Activated naive CD4-positive, alpha-beta T cell (primary cell): ENCODE measurements at places on chromosomes 3 and 15.
A peak's percentile ranks its signal among the peaks of the same experiment; 100 is the strongest.

DNA sequence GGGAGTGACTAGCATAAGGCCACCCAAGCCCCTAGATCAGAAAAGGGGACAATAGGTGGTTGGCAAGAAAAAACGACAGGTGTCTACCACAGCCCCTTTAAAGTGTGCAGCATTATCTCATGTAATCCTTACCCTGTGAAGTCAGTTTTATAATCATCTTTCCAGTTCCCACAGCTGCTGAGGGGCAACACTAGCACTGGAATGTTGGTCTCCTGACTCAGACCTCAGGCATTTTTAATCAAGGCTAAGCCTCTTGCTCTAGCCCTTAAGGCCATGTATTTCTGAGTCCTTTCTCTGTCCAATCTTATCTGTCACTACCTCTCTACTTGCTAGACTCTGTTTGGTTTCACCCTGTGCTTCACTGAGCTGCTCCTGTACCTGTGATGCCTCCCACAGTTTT, 171.7 kb downstream of the TLE3 start:
- DNase-seq = no peak

- DNase-seq = peak; percentile 37
Observed at GRCh38 chr3:12966847-12967605, 106.2 kb downstream of the IQSEC1 start.

- DNase-seq = no peak
Observed at GRCh38 chr3:12679468-12679867, 15.6 kb upstream of the RAF1 start.

DNA sequence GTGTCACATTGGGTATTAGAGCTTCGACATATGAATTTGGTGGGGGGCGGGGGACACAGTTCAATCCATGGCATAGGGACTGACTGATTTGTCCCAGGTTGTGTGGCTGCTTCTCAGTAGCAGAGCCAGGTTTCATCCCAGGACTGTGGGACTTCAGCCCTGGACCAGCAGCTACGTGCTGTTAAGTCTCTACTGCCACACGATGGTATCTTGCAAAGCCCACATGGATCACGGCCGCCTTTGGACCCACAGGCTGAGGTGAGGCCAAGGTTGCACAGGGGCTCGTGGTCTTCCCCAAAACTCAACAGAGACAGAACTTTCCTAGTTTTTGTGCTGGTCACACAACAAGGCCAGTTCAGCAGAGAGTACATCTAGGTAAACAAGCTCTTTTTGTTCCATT, 97.4 kb downstream of the LRRK1 start:
- DNase-seq = no peak

- DNase-seq = no peak
Observed at GRCh38 chr3:148512648-148513047, 185.1 kb upstream of the AGTR1 start.

GRCh38 chr15:93333796-93334195, 244.8 kb upstream of the RGMA start:
- DNase-seq = no peak

DNA sequence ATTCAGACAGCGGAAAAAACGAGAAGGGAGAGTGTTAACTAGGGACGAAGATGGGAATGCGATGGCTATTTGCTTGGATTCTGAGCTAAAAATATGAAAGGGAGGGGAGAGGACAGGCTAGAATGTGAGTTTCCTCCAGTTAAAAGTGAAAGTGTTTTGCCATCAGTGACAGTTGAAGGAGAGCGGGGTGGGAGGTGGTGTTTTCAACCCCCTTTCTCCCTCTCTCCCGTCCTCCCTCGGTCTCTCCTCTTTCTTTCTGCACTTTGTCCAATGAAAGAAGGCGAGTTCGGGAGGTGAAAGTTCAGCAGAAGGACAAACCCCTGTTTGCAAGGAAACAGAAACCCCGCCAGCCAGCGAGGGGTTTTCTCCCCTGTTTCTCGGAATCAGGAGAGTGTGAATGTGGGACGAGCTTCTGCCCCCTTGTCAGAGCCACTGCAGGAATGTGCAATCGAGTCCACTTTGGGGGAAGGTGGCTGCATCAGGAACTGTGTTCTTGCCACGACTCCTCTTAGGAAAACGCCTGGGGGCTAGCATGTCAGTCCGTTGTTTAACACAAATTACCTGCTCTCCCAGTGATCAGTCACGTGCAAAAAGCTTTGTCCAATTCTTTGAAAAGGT, 975 bp upstream of the FOXP1 start:
- DNase-seq = peak; percentile 22

DNA sequence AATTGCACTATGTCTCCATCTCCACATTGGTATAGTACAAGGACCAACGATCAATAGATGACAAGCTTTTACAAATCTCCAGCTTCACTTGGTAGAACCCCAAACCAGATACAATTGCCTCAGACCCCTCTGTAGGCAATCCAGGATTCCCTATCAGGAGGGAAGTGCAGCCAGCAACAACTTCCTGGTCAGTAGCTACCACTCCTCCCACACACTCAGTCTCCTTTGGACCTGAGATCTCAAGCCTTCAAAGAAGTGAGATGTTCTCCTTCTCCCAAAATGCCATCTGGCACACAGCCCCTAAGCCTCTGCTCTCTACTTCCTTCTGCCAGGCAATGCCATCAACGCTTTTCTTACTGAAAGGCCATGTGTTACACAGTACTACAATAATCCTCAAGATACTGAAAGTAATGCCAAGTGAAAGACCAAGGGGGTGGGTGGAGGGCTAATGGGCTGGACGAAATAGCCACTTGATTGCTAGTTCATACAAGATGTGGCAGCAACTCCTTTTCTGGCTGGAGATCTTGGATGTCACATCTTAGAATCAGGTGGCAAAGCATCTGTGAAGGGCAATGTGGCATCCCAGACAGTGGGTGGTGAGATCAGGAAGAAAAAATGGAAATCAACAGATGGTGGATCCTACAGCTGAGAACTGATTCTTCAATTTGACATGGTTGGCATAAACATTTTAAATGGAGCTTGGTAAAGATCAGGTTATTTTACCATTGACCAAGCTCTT, 75.3 kb upstream of the ACP3 start:
- no peak for DNase-seq

- no peak for DNase-seq
Observed at GRCh38 chr15:55260562-55261131, 29.0 kb downstream of the RAB27A start.

DNA sequence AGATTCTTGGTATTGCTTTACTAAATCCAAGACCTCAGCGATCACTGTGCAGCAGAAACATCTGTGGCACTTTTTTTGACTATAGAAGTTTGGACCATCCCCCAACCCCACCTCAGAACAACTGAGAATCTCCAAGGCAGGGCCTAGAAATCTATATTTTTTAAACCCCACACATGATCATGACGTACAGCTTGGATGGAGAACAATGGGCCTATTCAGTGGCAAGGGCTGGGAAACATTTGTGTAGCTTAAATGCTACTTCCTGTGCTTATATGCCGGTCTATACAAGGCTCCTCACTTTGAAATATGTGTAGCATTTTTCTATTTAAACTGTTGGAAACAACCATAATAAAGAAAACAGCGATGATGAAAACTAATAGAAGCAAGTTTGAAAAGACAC, 55.1 kb upstream of the SPRED1 start:
- DNase-seq = no peak

GRCh38 chr3:111895071-111895470, 36.0 kb downstream of the PHLDB2 start:
- no peak for DNase-seq

- no peak for DNase-seq
Observed at GRCh38 chr3:153096731-153097131, 65.3 kb upstream of the RAP2B start.

DNA sequence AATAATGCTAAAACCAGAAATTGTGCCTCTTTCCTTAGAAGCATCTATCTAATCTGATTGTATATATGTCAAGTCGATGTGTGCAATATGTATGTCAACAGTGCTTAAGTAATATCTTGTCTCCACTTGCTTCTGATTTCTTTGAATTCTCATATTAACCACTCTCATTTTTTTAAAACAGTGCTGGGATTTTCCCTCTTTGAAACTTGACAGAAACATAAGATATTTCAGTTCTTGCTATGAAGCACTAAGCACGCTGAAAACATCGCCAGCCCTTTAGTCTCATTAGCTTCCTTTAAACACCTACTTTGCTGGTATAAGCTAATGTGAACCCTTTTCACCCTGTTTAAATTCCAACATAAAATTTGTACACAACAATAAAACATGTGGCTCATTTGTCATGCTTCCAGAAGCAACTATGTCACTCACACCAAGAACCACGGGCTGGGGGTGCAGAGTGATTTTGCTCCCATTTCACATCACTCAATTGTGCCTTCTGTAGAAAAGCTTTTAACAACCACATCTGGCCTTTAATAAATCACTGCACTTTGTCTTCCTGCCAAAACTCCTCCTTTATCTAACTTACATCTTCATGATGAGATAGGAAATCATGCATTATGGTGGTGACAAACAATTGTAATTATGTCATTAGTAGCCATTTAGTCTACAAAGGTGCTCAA, 185.2 kb downstream of the FOXP1 start:
- DNase-seq = no peak

- no peak for DNase-seq
Observed at GRCh38 chr15:25464383-25464782, 25.6 kb upstream of the UBE3A start.

GRCh38 chr15:41970456-41970855, 1.9 kb downstream of the EHD4 start:
- DNase-seq = no peak

- no peak for DNase-seq
Observed at GRCh38 chr3:150609988-150610387, 6.9 kb downstream of the SELENOT start.

DNA sequence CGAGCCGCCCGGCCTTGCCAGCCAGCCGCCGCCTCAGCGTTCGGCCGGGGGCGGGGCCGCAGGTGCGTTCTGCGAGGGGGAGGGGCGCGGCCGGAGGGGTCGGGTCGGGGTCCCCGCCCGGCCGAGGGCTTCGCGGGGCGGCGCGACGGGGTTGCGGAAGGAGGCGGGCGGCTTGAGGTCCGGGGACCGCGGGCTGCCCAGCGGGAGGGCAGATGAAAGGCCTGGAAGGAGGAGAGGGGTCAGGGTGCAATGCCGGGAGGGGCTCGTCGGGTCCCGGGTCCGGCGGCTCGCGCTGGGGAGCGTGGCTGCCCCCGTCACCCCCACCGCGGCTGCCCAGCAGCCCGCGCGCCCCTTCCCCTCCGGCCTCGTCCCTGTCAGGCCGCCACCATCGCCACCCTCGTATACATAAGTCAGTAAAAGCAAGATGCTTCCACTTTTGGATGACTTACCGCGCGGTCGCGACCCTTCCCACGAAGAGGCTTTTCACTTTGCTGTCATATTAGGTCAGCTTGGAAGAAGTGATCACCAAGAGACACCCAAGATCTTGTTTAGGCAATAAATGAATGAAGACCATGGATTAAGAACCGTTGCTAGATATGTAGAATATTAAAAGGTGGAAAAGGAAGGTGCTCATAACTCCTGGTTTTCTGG, 620 bp upstream of the ANP32A start:
- no peak for DNase-seq

DNA sequence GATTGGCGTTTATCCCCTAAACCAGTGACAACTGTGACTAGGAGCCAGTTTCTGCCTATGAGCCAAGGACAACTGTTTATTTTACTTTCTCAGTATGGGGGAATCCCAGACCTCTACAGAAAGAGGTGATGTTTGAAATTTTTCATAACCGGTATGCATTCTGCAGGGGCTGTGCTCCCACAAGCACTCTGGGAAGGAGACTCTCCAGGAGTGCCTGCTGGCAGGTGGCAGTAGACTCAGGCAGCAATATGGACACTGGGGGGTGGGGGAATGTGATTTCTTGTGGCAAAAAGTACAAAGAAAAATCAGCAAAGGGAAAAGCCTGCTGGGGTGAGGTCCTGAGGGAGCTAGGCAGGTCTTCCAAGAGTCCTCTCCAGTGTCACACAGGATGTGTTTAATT, 5.9 kb downstream of the TGM4 start:
- DNase-seq = no peak

- no peak for DNase-seq
Observed at GRCh38 chr3:9183811-9184460, 65.5 kb downstream of the SRGAP3 start.

- DNase-seq = no peak
Observed at GRCh38 chr3:172885704-172886103, 135.2 kb downstream of the ECT2 start.

- DNase-seq = no peak
Observed at GRCh38 chr3:113825090-113825489, 13.5 kb upstream of the GRAMD1C start.

DNA sequence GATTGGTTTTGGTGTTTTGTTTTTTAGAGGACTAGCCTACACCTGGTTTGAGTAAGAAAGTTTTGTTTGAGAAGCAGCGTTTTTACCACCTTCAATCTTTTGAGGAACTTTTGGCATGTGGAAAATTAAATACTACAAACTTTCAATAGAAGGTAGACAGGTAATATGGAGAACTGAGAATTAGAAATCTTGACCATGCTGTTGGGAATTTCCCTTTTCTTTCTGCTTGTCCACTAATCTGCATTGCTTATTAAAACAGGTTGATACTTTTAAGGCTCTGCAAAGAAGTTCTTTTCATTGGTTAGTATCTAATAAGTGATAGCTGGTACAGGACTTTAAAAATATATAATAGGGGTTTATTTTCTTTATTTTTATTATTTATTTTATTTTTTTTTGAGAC, 31.9 kb downstream of the UBE2E1 start:
- no peak for DNase-seq

GRCh38 chr3:164004205-164004604, 1074.1 kb downstream of the SI start:
- DNase-seq = no peak

- no peak for DNase-seq
Observed at GRCh38 chr15:77224352-77224751, 153.4 kb upstream of the TSPAN3 start.

DNA sequence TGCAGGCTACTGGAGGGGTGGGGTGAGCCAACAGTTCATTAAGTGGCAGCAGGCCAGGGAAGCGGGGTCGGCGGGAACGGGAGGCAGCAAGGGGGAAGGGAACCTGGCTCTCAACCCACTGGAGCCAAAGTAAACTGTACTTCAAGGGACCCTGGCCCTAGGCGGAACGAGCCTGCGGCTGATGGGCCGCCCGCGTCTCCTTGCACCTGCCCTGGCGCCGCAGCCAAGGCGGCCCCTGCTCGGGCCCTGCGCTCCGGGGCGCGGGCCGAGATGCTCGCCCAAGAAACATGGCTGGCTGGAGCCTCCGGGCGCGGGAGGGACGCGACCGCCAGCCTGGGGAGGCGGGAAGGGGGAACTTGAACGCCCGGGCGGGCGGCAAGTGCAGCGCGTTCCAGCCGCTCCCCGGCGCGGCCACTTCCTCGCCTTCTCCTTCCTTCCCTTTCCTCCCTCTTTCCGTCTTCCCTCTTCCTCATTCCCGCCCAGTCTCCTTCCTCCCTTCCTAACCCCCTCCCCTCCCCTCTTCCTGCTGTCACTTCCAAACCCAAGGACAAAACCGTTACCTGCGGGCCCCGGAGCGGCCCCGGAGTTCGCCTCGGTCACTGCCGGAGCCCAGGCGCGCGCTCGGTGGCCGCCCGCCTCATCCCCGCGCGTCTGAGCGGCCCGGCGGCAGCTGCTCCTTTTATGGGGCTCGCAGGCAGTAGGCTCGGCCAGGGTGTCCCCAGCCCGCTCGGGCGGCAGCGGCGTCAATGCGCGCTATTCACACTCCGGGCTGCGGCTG, 489.7 kb downstream of the MAGI1 start:
- DNase-seq = no peak

- no peak for DNase-seq
Observed at GRCh38 chr3:154536751-154537150, 106.8 kb upstream of the GPR149 start.
